ENCODE measurements at places on chromosomes 7 and 10. TPM values are rescaled to one million over a fixed set of nuclear protein-coding genes. Genes with fewer than 3 reads are reported as not detected.

DNA sequence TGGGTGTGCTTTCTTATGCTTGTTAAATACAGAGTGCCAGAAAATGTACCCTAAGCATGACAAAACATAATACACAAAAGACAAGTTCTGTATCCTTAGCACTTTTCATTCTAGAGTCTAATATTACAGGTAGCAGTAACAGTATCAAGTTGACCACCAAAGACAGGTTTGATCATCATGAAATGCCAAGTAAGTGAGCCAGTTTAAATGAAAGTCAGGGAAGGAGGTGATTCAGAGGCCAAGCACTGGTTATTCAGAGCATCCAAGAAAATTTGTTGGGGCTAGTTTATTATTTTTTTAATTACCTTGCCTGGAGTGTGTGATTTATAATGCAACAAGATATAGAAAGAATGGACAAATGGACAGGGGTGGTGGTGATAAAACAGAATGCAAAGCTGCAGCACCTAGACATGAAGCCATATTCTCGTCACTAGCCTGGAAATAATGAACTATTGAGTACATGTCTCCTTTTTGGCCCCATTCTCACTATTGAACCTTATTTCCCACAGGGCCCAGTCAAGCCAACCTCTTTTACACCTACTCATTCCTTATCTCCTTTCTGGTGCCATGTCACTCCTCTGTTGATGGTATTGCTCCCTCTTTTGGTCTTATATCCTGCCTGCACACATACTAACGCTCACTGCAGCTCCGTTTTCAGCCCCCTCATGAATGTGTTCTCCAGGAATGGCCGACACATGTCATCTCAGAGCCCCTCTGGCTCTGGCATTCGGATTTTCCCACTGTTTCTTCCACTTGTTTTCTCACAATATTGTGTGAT lies 78.6 kb upstream of the GLCCI1 start:
- no peak for DNase-seq

GRCh38 chr10:73780966-73781365 lies 882 bp upstream of the CHCHD1 start:
- DNase-seq, result no peak

DNA sequence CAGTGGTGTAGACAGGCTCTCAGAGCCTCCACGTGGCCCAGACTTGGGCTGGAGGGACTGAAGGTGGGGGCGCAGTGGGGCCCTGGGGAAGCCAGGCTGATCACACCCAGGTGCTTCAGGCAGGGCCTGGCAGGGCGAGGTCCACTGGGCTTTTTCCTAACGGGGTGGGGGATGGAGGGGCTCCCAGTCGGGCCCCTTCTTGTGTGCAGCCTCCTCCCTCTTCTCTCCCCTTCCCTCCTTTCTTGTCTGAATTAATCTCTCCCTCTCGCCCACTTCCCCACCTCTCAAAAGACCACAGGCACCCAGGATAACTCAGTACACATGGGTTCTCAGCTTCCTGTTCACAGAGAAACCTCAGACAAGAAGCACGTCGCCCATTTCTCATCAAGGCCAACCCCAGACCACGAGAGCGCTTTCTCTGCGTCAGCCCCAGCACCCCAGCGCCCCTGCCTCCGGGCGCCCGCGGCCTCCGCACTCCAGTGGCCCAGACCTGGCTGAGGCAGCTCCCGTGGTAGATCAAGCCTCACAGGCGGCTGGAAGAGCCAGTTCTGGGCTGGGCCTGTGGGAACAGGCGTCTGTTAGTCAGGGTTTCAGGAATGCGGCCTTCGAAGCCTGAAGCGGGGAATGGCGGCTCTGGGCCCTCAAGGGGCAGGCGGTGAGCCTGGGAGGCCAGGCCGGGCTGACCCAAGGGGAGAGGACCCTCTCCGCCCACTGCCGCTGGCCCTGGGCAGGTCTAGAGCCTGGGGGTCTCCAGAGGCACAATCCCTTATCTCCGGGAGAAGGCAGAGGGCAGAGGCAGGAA lies 50.6 kb downstream of the PWWP2B start:
- peak; percentile 45 for DNase-seq

GRCh38 chr10:131077724-131078123 lies 233.8 kb downstream of the TCERG1L start:
- DNase-seq, result no peak

DNA sequence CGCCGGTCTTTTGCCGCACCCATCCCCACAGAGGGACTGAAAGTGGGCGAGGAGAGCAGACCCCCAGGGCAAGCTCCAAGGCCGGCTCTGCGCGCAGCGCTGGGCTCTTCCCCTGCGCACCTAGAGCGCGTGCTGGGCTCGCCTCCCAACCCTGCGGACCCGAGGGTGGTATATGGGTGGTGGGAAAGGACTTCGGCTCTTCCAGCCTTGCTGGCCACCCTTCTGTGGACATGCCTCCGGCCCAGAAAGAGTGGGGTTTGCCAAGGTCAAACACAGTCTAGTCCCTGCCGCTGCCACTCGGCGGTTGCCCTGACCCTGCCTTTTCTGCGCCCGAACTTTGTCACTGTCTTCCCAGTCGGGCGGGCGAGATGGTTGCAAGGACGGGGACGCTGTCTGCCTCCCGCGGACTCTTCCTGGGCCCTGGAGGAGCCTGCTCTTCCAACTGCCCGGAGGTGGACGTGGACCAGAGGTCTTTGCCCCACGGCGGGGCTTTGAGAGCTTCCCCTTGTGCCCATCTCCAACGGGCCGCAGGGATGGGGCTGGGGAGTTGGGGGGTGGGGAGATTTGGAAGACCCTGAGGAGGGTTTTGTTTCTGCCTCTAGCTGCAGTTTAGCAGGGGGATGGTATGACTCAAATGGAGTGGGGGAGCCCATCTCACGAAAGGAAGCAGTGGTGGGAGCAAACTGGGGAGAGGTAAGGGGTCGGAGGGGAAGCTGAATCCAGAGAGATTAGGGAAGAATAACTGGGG lies 1.5 kb downstream of the ADCY1 start:
- no peak for DNase-seq

- DNase-seq, result no peak
Observed at GRCh38 chr10:127894146-127894545, 1.4 kb upstream of the CLRN3 start.

GRCh38 chr10:62185919-62186692 lies 82.5 kb downstream of the RTKN2 start:
- DNase-seq, result no peak

DNA sequence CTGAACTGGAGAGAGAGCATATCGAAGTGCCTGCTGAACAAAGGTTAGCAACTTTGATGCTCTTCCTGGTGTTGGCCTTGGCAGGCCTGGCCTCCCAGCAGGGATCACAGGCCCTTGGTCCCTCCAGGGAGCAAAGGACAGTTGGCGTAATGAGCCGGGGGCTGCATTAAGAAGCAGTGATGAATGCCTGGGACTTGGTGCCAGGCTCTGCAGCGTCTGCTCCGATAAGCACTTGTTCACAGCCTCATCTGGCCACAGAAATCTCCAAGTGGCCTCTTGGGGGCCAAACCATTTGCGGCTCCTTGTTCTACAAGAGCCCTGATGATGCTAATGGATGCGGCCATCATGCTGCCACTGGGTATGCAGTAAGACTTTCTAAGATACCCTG lies 31.8 kb downstream of the CRHR2 start:
- DNase-seq, result no peak

- no peak for DNase-seq
Observed at GRCh38 chr7:22394739-22395138, 37.8 kb upstream of the RAPGEF5 start.

GRCh38 chr7:148058753-148059152 lies 531.8 kb upstream of the C7orf33 start:
- no peak for DNase-seq

- DNase-seq, result no peak
Observed at GRCh38 chr10:123563581-123563855, 102.6 kb upstream of the GPR26 start.

DNA sequence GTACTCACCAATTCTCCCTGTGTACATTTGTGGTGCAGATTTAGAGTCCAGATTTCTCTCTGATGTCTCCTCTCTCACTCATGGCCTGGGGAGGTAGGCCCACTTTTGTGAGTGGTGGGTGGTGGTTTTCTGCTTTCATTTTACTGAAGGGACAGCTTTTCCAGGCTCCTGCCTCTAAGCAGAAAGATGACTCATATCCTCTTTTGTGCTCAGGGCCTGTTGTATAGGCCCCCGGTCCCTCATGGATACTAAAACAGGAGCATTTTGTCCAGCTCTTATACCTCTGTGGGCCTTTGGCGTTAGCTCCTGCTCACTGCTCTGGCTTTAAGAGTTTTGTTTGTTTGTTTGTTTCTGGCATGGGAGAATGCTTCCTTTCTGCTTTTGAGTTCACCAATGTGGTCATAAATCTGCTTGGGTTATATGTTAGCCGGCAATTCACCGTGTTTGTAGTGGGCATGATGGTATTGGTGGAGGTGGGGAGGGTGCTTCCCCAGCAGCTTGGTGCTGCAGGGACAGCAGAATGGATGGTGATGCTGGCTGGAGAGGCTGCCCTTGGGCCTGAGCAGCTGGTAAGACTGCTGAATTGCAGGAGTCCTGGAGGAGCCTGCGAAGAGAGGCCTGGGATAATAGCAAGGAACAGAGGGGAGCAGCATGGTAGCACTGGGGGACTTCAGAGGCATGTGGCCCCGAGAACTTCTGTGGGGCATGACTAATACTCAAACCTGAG lies 468.7 kb downstream of the RPS24 start:
- DNase-seq, result peak; percentile 36

GRCh38 chr7:132497098-132497497 lies 79.2 kb downstream of the PLXNA4 start:
- DNase-seq, result no peak

DNA sequence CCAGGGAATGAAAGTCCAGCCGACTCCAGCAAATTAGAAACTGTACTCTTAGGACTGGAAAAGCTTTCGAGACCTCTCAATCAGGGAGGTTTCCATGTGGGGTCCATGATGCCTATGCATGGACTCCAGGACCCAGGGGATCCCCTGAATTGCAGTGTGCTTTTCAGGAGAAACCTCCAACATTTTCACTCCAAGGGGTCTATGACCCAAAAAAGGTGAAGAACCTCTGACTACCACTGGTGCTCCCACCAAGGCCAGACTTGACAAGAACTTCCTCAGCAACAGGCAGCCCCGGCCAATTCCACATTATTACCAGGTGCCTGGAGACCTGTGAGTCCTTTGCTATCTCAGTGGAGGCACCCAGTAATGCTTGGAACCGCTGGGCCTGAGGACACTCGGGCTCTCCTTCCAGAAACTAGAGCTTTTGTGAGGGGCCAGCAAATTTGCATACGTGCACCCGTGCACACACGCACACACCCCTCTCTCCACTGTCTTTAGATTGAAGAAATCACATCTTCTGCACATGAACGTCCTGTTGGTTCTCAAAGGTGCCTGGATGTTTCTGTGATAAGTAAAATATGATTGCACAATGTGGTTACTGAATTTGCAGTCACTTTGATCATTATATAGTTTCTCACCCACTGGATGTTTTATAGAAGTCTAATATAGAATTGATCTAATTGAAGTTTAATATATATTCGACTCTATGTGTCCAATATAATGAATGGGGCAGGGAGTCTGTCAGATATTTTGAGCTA lies 54.7 kb downstream of the SYPL1 start:
- no peak for DNase-seq

- no peak for DNase-seq
Observed at GRCh38 chr10:29968585-29968984, 90.8 kb downstream of the JCAD start.

GRCh38 chr10:125049216-125049881 lies 107.4 kb downstream of the ZRANB1 start:
- DNase-seq, result no peak

DNA sequence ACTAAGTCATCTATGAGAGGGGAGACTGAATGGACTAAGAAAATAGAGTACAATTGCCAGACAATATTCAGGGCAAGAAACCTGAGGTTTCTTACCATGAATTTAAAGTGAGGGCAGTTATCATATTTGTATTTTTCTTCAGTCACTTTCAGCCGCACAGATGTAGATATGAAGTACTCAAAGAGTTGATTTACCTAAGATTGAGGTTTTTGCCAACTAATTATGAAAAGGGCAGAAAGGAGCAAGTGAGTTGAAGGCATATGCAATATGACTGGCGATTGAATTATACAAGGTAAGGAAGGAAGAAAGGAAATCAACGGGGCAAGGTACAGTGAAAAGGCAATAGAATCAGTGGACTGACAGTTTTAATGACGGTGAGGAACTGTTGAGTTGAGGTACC lies 17.8 kb downstream of the CNOT4 start:
- DNase-seq, result no peak

Gene CFAP43
- 0.27 TPM for total RNA-seq

Gene EVX1
- total RNA-seq, result not detected

Gene GCC1
- total RNA-seq, result 18.6 TPM

Gene MYL10
- total RNA-seq, result not detected

Gene TRPV5
- not detected for total RNA-seq

Data from H4 (cell line).